ENCODE measurements at places on chromosomes 1 and 21.
A peak's percentile ranks its signal among the peaks of the same experiment; 100 is the strongest.

DNA sequence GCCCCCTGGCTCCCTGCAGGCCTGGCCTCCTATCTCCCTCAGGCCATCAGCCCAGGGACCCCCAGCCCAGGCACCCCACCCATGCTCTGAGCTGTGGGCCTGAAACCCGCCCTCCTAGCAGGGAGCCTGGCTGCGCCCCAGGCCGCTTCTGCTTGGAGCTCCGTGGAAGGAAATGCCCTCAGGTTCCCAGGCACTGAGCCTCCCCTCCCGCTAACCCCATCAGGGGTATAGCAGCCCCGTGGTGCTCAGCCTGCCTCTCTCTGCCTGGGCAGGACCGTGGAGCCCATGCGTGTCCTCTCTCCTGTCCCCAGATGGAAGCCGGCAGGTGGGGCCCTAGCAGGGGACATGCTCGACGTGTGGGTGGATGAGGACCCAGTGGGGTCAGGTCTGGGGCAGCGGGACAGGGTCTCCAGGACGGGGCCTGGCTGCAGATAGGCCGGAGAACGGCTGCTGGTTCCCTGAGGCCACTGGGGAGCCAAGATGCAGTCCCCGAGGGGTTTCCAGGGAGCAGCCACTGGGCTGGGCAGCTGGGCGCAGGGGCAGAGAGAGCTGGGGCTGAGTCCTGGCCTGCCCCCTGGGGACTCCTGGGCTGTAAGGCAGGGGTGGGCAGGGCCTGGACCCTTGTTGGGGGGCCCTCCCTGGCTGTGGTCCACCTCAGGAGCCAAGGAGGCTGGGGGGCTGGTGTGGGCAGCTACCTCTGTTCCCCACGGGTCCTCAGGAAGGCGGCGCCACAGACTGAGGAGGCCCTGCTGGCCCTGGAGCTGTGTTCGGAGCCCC is 75.5 kb downstream of the MORN1 start:
- DNase-seq = no peak

GRCh38 chr21:45289655-45290515 is 2.2 kb upstream of the POFUT2 start:
- DNase-seq = no peak

DNA sequence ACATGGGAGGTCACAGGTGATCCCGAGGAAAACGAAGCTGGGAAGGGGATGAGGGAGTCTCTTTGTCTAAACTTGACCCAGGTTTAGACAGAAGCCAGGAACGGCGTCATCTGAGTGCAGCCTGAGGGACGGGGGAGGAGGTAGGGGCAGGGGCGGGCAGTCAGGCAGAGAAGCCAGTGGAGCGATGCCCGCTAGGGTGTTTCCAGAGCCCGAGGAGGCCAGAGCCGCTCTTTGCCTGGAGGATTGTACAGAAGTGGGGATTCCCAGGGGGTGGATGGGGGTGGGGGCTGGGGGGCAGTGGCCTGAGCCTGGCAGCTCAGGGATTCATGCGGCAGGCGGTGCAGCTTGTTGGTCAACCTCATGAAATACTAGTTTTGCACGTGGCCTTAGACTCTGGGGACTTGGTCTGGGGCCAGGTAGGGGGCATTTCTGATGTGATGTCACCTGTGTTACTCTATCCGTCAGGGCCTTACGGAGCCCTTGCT is 58.4 kb downstream of the VPS26C start:
- DNase-seq = no peak

- no peak for DNase-seq
These were observed 13.9 kb upstream of the STUM start for GRCh38 chr1:226534645-226535044.

GRCh38 chr1:22041505-22041904 is 11.0 kb upstream of the CDC42 start:
- DNase-seq = no peak

GRCh38 chr1:20875198-20875973 is 88.3 kb upstream of the HP1BP3 start:
- no peak for DNase-seq

DNA sequence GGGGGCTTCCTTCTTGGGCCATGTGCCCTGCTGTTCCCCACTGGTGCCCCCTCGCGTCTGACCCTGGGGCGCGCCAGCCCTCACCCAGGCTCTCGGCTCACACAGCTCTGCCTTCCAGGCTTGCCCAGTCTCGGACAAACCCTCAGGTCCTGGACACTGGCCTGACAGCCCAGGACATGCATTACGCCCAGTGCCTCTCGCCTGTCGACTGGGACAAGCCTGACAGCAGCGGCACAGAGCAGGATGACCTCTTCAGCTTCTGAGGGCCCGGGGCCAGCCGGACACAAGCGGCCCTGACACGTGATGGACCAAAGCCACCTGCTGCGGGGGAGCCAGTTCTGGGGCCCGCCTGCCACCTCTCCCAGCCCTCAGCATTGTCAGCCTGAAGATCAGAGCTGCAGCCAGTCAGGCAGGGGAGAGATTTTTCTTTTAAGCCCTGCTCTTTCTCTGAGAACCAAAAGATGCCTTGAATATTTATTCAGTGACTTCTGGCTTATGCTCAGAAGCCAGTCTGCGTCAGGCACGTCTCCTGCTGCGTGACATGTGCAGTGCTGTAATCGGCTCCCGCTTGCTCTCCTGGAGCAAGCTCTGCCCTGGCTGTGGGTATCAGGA is 23.4 kb downstream of the LDLRAP1 start:
- DNase-seq = no peak

DNA sequence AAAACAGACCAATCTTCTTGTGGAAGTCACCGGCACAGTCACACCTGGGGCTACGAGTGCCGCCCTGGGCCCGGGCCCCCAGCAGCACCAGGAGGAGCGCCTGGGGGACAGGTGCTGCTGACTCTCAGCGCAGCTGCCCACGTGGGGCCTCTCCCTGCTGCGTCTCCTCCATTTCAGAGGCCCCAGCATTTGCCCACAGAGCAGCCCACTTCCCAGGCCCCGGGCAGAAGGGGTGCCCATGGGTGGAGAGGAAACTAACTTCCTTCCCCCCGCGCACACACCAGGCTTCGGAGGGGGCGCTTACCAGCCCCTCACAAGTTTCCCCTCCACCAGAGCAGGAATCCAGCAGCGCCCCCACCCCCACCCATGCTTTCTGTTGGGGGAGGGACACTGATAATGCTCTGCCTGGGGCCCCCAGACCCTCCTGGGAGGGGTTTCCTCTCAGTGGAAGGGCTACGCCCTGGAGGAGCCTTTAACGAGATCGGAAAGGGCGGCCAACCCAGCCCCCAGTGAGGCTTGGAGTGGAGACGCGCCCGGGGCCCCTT is 440 bp downstream of the TNFRSF25 start:
- peak; percentile 42 for DNase-seq

DNA sequence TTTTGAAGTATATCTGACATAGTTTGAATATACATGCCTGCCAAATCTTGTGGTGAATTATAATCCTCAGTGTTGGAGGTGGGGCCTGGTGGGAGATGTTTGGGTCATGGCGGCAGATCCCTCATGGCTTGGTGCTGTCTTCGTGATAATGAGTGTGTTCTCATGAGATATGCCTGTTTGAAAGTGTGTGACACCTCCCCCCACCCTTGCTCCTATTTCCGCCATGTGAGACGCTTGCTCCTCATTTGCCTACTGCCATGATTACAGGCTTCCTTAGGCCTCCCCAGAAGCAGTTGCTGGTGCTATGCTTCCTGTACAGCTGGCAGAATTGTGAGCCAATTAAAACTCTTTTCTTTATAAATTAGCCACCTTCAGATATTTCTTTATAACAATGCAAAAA is 436.6 kb upstream of the BEND5 start:
- DNase-seq = no peak

DNA sequence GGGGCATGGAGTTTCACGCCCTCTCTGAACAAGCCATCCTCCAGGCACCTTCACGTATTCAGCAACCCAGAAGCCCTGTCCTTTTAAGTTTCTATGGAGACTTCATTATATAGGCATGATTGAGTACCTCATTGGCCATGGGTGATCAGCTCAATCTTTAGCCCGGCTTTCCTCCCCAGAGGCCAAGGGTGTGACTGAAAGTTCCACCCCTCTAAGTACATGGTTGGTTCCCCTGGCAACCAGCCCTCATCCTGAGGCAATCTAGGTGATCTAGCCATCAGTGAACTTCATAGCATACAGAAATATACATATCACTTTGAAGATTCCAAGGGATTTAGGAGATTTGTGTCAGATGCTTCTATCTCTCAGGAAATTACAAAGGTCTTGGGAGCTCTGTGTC is 21.3 kb upstream of the DHX9 start:
- no peak for DNase-seq

- no peak for DNase-seq
These were observed 11.7 kb upstream of the CD55 start for GRCh38 chr1:207309745-207310273.

- DNase-seq = no peak
These were observed 275.2 kb downstream of the GRIK1 start for GRCh38 chr21:29664615-29665014.

DNA sequence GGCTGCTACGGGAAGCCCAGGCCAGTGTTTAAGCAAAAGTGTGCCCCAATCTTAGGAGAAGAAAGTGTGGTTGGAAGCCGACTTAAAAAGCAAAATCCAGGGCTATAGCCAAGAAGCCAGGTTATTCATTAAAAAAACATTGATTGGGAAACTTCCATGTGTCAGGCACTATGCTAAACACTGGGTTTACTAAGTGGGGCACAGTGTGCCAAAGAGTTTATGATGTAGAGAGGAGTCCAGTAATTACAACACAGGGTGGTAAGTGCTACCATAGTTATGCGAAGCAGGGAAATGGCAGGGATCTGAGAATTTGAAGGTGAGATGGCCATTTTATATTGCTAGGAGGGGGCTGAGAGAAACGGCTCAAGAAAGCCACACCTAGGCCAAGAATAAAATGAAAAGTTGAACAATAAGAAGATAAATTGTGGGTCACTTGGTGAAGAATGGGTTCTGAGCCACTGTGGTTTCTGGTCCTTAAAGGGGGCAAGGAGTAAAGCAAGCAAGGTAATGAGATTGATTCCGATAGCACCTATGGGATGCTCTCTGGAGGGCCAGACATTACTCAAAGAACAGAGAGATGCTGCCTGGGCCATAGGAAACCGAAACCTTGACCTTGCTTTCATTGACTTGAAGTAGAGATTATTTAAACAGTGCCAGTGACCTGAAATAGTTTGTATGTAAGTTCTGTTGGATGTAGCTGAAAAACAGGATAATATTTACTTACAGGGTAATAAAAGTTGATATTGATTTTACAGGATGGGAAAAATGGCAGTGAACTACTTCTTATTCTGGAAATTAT is 177.8 kb downstream of the GIPC2 start:
- no peak for DNase-seq

DNA sequence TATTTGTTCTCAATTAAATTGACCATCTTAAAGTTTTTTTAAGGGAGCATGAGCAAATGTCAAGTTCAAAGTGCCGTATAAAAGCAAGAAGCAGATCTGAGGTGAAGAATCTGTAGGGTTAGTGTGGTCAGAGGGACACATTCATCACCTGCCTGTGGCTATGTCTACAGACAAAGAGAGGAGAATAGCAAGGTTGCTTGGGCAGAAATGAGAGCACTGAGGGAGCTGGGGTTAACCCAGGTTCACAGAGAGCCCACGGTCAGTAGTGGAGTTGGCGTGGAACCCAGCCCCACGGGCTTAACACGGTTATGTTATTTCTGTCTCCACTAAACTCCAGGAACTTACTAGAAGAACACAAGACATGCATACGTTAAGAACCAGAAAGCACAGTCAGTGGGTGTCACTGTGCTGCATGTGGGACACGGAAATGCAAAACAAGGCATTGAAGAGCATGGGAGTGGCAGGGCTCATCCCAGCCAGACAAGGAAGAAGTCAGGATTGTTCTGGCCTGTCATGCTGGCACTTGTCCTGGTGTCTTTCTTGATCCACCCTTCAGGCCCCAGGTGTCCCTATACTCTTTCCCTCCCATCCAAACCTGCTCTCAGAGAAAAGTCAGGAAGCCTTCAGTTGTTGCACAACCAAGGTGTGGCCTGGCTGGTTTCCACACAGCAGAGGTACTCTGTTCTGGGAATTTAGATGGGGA is 95.5 kb upstream of the IVNS1ABP start:
- DNase-seq = no peak

DNA sequence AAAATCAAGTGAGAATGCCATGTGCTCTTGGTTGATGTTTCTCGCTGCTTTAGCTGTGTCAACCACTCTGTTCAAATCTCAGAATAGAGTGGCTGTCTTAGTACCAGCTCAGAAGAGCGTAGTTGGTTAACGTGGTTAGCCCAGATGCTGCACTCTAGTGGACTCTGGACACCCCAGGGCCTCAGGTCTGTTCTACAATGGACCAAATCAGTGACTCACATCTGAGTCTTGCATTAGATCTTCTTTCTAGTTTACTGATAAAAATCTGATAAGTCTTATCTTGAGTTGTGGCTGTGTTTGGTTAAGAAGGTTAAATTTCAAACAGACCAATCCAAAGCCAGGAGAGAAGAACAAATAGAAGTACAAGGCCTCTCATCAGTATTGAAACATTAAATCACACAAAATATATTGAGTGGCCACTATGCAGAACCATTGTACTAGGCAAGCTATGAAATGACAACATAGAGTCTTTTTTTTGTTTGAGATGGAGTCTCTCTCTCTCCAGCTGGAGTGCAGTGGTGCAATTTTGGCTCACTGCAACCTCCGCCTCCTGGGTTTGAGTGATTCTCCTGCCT is 104.1 kb downstream of the NR5A2 start:
- DNase-seq = no peak

GRCh38 chr1:84947536-84948410 is 49.1 kb downstream of the MCOLN2 start:
- DNase-seq = no peak

- DNase-seq = no peak
These were observed 21.7 kb downstream of the DOP1B start for GRCh38 chr21:36178349-36178748.

- DNase-seq = no peak
These were observed 650 bp downstream of the VANGL1 start for GRCh38 chr1:115642168-115643072.

GRCh38 chr1:216958569-216958968 is 235.3 kb upstream of the ESRRG start:
- DNase-seq = no peak

- DNase-seq = no peak
These were observed 5.2 kb upstream of the SPRR1B start for GRCh38 chr1:153025797-153026196.

GRCh38 chr1:18836654-18837053 is 22.8 kb downstream of the TAS1R2 start:
- DNase-seq = no peak

GRCh38 chr1:86258101-86258500 is 101.5 kb upstream of the COL24A1 start:
- no peak for DNase-seq

- DNase-seq = no peak
These were observed 183.3 kb downstream of the NEK7 start for GRCh38 chr1:198340139-198340538.

- DNase-seq = no peak
These were observed 15.8 kb downstream of the SMAP2 start for GRCh38 chr1:40389322-40389803.

DNA sequence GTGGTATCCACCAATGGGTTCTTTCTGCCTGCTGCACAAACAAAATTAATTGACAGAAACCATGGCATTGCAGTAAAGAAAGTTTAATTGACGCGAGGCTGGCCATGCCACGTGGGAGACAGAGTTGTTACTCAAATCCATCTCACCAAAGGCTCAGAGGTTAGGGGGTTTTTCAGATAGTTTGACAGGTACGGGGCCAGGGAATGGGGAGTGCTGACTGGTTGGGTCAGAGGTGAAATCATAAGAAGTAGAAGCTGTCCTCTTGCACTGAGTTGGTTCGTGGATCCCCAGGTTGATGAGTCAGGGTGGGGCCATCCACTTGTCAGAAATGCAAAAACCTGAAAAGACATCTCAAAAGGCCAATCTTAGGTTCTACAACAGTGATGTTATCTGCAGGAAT is 941 bp upstream of the TBCE start:
- no peak for DNase-seq
